Activated naive CD4-positive, alpha-beta T cell treated with anti-CD3 and anti-CD28 coated beads for 36 hours (primary cell): ENCODE measurements at places on chromosomes 7 and 10.
A peak's percentile ranks its signal among the peaks of the same experiment; 100 is the strongest.

GRCh38 chr7:157426463-157427301 lies 89.9 kb downstream of the DNAJB6 start:
- no peak for DNase-seq

DNA sequence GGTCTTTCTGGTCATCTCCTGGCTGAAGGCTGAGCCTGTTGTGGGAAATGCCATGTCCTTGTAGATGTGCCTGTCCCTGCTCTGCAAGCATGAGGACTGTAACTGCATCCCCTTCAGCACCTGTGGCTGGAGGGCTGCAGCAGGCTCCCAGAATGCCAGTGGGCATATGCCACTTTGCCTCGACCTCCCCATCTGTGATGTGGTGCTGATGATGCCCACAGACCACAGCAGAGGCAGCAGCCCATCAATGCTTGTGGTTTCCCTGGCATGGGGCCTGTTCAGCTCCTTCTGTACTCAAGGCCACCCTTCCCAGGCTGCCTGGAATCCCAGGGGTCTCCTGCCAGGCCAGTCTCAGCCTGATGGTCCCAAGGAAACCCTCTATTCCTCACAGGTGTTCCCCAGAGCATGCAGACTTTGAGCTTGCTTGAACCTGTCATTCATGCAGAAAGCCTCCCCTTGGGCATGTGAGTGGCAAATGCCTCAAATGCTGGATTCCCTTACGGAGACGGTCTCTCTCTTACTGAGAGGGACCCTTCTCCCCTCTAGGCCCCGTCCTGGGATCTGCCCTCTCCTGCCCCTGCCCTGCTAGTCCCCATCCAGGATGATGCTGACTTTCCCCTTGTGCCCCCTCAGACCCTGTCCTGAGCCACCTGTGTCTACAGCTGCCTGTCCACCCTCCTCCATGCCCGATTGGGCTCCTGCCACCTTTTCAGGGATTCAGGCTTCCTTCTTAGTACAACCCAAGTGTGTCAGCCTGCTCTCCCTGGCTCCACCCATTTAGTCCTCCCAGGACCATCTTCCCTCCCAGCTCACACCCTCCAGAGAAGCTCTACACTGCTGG lies 50.9 kb upstream of the ANTXRL start:
- DNase-seq, result no peak

- no peak for DNase-seq
Observed at GRCh38 chr10:5159126-5159525, 25.8 kb downstream of the AKR1C8 start.

DNA sequence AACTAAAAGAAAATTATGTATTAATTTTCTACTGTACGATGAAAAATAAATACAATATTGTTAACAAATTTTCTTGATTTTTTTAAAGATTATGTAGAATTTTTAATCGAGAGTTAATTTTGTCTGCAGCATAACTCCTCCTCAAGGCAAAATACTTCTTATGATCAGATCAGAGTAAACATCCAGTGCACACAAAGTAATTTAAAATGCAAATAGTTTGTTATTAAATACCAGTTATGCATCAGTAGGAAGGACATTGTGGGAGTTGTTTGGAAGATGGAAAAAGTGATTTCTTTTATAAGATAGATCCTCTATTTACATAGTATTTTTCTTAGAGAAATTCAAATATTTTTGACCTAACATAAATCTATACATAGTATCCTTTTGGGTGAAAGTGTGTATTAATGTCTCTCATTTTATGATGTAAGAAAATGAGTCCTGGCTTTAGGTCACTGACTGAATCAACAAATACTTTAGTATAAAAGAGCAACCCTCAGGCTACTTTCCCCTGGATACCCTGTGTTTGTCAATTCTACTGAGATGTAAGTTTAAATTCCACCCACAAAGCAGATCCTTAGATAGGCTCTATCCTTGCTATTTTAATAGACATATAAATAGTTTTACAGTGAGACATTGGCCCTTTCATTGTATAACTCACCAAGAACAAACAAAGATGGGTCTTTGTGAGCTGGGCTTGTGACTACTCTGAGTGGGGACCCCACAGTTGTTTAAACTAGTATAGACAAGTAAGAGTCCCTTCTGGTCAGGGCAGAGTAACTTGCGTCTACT lies 1133.7 kb downstream of the GATA3 start:
- no peak for DNase-seq

- DNase-seq, result no peak
Observed at GRCh38 chr10:64840341-64840740, 1319.1 kb downstream of the REEP3 start.

DNA sequence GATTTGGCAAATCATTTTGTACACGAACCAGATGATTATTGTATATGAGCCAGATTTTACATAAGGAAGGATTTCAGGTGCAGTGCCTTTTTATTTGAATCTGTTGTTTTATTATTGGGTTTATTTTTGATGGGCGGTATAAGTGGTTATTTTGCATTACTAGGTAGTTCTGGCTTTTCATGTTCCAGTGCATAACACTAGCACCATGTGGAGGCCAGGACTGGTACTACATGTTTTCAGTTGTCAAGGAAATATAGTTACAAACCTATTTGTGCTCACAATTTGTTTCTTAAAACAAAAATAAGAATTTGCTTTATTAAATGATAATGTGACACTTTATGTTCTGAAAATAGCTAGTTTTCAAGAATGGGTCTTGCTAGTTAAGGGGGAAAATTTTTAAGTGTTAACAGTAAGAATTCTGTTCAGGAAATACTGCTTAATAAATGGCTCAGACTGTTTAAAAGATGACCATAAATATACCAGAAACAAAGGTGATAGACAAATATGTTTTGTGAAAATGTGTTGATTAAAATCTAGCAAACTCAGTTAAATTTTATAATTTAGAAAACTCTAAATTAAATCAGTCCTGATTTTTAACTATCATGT lies 7.1 kb upstream of the SEMA3E start:
- DNase-seq, result peak; percentile 13

GRCh38 chr7:219581-220150 lies 27.3 kb downstream of the FAM20C start:
- no peak for DNase-seq

DNA sequence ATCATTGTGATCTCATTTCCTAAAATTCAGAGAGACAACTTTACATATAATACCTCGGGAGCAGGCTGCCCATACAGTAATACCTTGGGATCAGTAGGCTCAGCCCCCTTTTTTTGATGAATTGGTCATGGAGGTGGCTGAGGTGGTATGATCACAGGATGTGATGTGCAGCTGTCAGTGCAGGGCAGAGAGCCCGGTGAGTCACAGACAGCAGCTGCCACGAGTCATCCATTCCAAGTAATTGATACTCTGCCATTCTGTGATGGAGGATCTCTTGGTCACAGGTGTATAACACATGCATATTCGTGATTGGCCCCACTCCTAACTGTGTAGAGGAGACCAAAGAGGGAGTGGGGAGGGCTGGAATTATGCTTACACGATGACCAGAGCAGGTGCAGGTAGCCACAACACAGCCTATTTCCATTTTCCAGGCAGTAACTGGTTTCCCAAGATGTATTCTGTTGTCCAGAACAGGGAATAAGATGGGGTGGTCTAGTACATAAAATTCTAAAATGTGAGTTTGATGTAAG lies 14.1 kb downstream of the NRCAM start:
- peak; percentile 67 for DNase-seq

- no peak for DNase-seq
Observed at GRCh38 chr7:118286131-118286530, 61.6 kb downstream of the ANKRD7 start.

- DNase-seq, result no peak
Observed at GRCh38 chr10:77420947-77421523, 216.6 kb downstream of the KCNMA1 start.

GRCh38 chr7:61111-61510 lies 131.3 kb upstream of the FAM20C start:
- DNase-seq, result no peak

- DNase-seq, result no peak
Observed at GRCh38 chr7:26428571-26428970, 136.9 kb downstream of the SNX10 start.

GRCh38 chr7:2037808-2038522 lies 194.8 kb downstream of the MAD1L1 start:
- peak; percentile 40 for DNase-seq

- DNase-seq, result no peak
Observed at GRCh38 chr10:98676895-98677294, 230.2 kb upstream of the HPS1 start.

- DNase-seq, result no peak
Observed at GRCh38 chr7:151372612-151373265, 31.1 kb downstream of the NUB1 start.

DNA sequence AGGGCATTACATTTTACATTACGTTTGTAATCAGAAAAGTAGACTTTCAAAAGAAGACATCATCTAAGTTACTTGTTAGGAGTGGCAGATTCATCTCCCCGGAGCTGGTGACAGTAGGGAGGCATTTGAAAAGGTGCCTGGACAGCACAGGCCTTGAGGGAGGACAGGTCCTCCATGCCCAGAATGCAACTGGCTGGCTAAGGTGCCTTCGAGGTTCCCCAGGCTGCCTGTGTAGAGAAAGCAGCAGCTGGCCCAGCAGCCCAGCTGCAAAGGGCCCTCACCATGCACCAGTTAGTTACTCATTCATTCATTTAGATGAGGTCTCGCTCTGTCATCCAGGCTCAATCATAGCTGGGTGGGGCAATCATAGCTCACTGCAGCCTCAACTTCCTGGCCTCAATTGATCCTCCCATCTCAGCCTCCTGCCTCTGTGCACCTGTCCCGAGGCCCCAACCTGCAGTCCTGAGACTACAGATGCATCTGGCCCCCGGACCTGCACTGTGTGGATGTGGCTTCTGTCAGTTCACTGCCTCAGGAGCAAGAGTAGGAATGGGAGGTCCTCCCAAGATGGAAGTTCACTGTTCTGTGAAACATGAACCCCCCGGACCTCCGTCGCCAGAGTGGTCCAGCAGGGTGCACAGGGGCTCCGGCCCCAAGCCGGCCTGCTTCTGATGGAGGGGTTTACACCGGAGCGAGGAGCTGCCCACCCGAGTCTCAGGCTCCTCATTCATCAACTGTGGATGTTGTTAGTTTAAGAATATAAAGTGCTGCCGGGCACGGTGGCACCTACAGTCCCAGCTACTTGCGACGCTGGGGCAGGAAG lies 36.6 kb downstream of the PRKAG2 start:
- no peak for DNase-seq

GRCh38 chr7:17651863-17652385 lies 288.4 kb downstream of the SNX13 start:
- DNase-seq, result no peak

- no peak for DNase-seq
Observed at GRCh38 chr10:77264107-77264506, 373.5 kb downstream of the KCNMA1 start.

- no peak for DNase-seq
Observed at GRCh38 chr10:68561865-68562649, 1.9 kb downstream of the TET1 start.

GRCh38 chr7:126948664-126949063 lies 304.1 kb downstream of the GRM8 start:
- no peak for DNase-seq
